NCI-H1694 treated with DMSO at 0.1 percent for 48 hours (cell line): ENCODE measurements at places on chromosomes 12 and 14.

- DNase-seq: no peak
Observed at GRCh38 chr14:105051182-105052109, 13.8 kb downstream of the GPR132 start.

DNA sequence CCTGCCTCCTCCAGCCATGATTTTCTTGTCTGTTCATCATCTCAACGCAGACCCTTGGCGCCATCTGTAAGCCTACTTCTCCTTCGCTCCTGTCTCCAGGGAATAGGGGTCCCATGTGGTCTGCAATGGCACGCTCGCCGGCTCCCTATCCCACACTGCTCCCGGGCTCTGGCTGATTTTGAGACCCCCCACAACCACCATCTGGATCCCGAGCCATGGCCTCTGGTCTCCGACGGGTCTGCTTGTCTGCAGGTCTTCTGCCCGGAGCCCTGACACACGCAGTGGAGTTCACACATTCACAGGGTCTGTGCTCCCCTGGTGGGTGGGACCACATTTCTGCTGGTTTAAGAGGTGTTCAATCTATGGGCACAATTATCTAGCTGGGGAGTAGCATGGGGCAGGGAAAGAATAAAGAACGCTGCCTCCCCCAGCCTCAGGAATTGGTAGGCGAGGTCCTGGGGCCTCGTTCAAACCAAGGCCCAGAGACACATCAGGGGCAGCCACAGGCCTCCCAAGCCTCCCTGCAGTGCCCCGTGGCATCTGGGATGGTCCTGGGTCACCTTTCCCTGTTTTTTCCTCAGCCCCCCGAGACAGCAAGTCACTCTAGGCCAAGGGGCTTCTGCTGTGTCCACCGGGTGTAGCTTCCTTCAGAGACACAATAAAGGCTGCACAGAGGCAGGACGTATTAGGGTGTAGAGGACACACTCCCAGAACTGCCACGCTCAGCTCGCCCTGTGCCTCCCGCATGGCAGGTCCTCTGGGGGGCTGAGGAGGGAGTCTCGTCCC, 21.5 kb downstream of the FZD10 start:
- no peak for DNase-seq

GRCh38 chr12:118979763-118980406, 1.5 kb upstream of the SRRM4 start:
- peak; percentile 79 for DNase-seq

DNA sequence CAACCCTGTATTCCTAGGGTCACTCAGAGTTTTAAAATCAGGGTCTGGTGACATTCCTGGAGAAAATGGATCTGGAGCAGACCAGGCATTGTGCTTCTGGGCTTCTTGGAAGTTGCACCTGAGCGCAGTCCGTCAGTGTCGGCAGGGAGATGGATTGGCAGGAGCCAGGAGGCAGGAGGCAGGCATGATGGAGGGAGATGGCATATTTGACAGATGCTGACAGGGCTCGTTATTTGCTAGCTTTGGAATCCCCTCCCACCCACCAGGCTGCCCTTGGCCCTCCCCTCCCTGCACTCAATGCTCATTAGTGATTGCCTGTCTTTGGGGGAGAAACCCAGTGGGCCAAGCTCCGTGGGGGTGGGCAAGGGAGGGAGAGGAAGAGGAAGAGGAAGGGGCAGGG, 4.7 kb downstream of the CISTR start:
- peak; percentile 70 for DNase-seq

DNA sequence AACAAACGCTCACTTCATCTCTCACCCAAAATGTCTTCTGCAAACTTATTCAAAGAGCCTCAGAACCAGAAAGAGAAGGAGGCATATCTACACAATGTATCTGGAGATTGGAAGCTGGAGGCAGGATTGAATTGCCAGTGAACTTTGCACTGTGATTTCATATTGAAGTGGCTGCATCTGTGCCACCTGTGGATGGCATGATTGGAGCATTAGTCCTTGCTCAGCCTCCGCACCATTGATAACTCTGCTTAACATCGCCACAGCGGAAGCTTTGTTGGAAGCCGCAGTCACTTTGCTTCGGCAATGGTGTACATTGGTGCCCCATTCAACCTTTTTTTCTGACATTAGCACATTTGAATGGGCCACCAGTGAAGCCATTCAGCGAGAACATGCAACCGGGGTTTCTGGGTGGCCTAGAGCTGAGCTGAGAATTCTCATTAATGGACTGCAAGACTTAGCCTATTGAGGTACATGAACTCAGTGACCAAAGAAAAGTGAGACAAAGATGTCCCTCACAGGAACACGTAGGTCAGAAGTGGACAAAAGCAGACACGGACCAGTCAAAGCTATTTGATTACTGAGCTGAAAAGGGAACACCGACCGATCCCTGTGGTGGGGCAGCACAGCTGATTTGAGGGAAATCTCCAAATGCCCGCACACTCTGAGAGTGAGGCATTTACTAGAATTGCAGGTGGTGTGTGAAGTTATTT, 130.4 kb downstream of the BRMS1L start:
- DNase-seq: no peak

- DNase-seq: no peak
Observed at GRCh38 chr12:28958553-28959195, 190.4 kb upstream of the FAR2 start.

- DNase-seq: no peak
Observed at GRCh38 chr14:101290611-101291010, 270.7 kb upstream of the DIO3 start.

GRCh38 chr14:88379706-88380343, 5.6 kb upstream of the SPATA7 start:
- DNase-seq: no peak

DNA sequence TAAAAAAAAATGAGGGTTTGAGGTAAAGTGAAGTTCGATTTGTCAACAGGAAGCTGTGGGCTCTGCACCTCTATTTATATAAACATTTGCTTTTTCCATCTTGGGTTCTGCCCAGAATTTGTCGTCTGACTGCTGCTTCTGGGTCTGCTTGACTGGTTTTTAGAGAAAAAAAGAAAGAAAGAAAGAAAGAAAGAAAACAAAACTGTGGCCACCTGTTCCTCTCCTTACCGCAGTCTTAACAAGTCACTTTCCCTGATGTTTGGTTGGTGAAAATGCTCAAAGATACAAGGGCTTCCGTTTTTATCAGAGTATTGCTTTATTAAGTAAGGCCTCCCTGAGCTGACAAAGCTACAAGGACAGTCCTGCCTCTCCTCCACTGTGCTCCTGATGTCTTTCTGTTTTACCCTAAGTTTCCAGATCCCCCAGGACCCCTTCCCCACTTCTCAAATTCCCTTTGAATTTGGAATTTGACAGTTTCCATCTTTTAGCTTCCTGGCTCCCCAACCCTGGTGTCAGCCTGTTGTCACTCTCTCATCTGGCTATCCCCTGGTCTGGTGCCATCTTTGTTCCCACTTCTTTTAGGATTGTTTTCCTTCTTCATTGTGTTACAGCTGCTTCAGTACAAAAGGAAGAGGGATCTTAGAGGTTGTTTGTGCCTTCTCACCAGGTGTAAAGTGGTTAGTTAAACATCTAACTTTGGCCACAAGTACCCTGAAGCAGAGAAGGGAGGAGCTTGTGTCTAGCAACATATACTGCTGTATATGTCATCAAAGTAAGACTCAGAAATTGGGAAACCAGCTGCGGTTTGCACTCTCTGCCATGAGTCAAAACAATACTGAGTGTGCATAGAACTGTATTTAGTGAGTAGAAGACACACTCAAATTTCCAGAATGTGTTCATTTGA, 18.0 kb downstream of the MFAP5 start:
- DNase-seq: no peak

GRCh38 chr12:111602348-111602747, 3.2 kb upstream of the ATXN2 start:
- no peak for DNase-seq

DNA sequence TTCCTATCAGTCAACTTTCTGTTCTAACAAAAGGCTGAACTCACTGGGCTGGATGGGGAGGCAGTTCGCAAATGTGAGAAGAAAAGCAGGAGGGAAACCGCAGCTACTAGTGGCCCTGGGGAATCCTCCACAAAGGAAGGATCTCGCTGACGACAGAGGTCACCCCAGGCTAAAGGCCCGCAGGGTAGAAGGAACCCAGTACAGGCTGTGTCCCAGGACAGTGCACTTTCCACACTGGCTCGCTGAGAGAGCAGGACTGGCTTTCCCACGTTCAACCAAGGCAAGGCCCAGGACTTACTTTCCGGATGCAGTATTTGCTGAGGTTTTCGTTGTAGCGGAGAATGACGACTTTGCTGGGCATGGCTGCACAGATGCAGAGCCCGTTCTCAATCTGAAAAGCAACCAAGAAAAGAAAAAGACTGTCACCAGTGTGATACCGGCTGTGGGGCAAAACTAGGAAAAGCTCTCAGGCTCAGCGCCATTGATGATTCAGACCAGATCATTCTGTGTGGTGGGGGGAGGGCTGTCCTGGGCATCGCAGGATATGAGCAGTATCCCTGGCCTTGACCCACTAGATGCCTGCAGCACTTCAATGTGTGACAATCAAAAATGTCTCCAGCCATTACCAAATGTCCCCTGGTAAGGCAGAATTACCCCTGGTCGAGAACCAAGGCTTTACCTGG, 36.3 kb downstream of the PRKAB1 start:
- no peak for DNase-seq

DNA sequence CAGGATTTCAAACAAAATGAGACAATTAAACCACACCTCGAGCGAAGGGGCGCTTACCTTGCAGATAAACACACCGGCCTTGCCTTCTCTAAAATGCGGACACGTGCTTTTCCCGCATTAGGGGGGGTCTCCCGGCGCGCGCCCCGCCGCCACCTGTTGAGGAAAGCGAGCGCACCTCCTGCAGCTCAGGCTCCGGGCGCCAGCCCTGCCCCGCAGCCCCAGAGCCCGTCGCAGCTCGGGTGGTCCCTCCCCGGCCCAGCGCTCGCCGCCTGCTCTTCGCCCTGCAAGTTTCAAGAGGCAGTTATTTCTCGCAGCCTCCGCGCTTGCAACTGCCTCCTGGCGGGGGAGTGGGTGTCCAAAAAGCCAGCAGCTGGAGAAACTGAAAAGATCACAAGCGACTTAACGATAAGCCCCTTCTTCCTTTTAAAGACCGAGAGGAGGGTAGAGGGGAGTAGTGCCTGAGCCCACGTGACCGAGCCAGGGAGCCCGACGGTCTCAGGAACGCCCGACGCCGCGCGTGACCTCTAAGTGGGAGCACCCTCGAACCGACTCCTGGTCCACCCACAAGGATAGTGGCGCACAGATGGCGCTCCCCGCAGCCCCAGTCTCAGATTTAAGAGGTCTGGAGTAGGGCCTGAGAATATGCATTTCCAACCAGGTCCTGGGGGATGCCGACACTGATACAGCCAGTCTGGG, at the start of gene ESR2:
Gene ESR2 (minus strand): TSS at position 396 of the 696 bp plus-strand sequence. CDS start 11,386 bp downstream, outside the sequence.
- peak; percentile 31 for DNase-seq

GRCh38 chr12:65464930-65465329, 186.4 kb downstream of the MSRB3 start:
- no peak for DNase-seq

- no peak for DNase-seq
Observed at GRCh38 chr12:94555687-94556086, 94.7 kb downstream of the TMCC3 start.

- DNase-seq: no peak
Observed at GRCh38 chr14:23694949-23695663, 58.9 kb downstream of the DHRS2 start.

DNA sequence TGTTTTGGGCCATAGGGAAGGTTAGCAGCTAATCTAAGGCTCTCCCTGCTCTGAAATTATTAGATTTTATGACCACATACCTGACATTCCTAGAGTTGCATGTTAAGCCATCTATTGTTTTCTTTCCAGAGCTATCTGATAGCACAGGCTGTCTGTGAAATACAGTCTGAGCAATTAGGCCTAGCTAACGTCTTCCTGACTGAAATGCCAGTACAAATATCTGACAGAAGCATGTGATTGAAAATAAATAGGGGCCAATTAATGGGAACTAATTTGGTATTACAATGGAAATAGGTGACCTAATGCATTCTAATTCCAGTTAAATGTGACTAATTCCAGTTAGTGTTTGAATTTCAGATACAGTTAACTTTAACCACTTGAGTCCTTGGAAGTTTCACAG, 115.2 kb downstream of the C12orf75 start:
- DNase-seq: no peak

GRCh38 chr12:106249411-106250135, 1.8 kb upstream of the CKAP4 start:
- peak; percentile 4 for DNase-seq

- DNase-seq: no peak
Observed at GRCh38 chr14:99513946-99514551, 32.8 kb downstream of the CCNK start.

GRCh38 chr12:56271031-56271430, 4.3 kb downstream of the COQ10A start:
- no peak for DNase-seq

DNA sequence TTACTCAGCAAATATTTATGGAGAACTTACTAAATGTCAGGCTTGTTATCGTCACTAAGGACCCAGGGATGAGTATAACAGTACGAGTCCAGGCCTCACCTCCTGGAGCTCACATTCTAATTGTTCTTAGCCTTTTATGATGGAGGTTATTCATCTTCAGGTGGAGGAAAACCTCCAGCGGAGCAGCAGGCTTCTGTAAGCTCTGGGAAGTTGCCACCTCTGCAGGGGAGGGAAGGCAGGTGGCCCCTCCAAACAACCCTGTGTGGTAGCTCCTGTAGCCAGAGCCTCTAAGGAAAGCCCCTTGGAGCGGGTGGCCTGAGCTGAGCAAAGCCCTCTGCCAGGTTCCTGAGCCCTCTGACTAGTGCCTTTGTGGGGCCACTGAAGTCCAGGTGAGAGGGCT, 104.1 kb downstream of the SMOC1 start:
- no peak for DNase-seq

DNA sequence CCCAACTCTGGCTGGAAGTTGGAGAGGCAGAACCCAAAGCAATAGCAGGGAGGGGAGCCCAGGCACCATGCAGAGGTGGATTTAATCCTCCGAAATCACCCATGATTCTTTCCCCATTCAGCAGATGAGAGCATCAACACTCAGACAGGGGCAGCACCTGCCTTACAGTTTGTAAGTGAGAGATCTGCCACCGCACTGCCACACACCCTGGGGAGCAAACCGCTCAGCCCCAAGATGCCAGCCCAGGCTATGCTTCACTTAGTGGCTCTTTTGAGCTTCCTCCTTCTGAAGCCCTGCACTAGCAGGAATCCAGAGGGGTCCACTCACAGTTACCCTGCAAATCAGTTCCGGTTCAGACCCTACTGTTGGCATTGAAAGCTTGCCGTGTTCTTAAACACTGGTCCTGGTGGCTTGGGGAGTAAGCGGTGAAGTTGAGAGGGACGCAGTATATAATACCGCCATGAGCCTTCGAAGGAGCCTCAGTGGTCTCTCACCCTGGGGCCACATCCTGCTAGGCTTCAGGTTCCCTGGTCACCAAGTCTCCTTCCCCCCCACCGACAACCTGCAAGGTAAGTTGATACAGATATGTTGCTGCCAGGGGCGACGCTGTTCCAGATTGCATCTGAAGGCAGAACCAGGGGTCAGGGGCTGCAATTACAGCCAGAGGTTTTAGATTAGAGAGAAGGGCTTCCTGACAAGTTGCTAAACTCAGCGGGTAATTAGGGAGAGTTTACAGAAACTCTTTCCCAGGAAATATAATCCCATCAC, 72.0 kb upstream of the CCND2 start:
- no peak for DNase-seq

DNA sequence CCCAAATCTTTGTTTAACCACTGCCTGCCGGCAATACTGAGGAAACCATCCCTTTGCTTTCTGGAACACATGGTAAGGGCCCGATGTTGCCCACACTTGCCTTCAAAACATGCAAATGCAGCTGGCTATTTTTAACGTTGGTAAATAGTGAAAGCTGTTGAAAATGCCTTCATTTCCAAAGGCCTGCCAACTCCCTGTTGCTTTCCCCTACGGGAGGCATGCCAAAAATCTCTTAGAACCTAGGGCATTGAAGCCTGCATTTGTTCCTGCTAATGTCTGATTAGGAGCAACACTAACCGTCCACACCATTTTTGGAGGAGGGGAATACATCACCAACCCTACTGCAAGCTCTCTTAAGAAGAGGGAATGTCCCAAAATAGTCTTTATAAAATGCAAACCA, 152.6 kb upstream of the NOS1 start:
- peak; percentile 96 for DNase-seq
